ENCODE measurements at places on chromosomes 4 and X. TPM values are rescaled to one million over a fixed set of nuclear protein-coding genes. Genes with fewer than 3 reads are reported as not detected.

GRCh38 chr4:163941221-163941905, 446.9 kb downstream of the TMA16 start:
- no peak for DNase-seq

- DNase-seq: no peak
Measured at GRCh38 chrX:13854003-13854402, 37.1 kb upstream of the GPM6B start.

GRCh38 chrX:154710309-154710708, 40.6 kb downstream of the GAB3 start:
- no peak for DNase-seq

DNA sequence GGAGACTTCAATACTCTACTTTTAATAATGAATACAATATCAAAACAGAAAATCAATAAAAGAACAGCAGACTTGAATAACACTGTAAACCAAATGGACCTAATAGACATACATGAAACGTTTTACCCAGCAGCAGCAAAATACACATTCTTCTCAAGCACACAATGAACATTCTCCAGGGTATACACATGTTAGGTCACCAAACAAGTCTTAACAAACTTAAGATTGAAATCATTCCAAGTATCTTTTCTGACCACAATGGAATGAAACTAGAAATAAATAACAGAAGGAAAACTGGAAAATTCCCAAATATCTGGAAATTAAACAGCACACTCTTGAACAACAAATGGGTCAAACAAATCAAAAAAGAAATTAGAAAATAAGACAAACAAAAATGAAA, 145.0 kb upstream of the CT83 start:
- DNase-seq: no peak

GRCh38 chr4:10089346-10089745, 27.3 kb downstream of the WDR1 start:
- DNase-seq: no peak

DNA sequence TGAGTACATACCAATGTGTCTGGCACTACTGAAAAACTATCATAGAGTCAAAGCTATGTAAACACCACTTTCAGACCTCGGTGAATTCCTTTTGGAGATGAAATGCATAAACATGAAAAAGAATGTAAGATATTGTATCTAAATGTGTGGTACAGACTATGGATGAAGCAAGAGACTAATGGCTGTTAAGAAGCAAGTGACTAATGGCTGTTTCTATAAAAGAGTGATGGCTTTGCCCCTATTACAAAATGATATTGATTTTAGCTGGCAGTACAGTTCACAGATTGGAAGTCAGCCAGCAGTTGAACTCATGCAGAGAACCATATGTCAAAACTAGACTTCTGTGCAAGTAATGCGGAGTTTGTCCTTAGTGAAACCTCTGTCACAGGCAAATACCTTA, 359.3 kb downstream of the GRXCR1 start:
- DNase-seq: no peak

DNA sequence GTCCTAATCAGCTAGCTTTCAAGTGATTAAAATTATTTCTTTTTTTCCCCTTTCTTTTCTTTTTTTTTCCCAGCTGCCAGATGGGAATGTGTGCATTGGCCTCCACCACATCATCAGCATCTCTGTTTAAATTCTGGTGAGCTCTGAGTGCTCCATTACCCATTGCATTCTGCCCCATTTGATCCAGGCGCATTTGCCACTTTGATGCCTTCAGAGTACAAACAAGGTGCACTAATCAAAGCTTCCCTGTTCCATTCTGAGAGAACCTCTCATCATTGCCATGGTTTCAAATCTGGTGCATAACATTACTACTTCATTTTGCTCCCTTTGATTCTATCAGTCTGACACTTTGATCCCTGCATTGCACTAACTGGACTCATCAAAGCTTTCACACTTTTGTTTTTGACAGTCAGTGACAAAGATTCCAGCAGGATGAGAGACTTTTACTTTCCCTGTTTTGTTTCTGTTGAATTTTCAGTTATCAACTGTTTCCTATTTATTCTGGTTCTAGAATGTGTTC, 238.8 kb upstream of the PCDH10 start:
- DNase-seq: no peak

GRCh38 chr4:179755322-179755721, 2313.1 kb upstream of the AGA start:
- no peak for DNase-seq

- DNase-seq: no peak
Measured at GRCh38 chr4:17370818-17371217, 141.1 kb downstream of the QDPR start.

DNA sequence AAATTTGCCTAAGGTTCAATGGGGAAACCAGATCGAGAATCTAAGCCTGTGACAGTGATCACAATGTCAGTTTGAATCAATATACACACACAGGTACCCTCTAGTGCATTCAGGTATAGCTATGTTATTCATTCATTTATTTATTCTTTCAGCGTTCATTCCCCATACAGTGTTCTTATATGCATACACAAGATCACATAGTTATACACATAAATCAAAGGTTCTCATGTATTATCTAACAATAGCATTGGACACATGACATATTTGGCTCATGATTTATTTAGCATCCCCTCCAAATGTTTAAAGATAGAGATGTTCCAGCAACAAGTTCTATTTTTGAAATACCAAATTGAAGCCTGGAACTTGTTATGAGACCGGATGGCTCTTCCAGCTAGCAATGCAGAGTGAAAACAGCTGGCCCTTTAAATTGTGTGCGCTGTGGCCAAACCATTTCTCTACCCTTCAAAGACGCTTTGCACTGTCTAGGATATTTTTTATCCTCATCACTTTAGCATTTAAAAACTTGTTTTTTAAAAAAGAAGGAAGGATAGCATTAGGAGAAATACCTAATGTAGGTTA, 131.0 kb downstream of the ATXN3L start:
- DNase-seq: no peak

- no peak for DNase-seq
Measured at GRCh38 chr4:36477861-36478260, 196.4 kb downstream of the DTHD1 start.

- DNase-seq: no peak
Measured at GRCh38 chr4:155468282-155468681, 91.5 kb upstream of the MAP9 start.

GRCh38 chr4:33334416-33334815, 2614.2 kb downstream of the PCDH7 start:
- DNase-seq: no peak

GRCh38 chr4:76341063-76341462, 34.5 kb downstream of the STBD1 start:
- DNase-seq: no peak

GRCh38 chr4:120540625-120541024, 381.9 kb downstream of the PRDM5 start:
- DNase-seq: no peak

DNA sequence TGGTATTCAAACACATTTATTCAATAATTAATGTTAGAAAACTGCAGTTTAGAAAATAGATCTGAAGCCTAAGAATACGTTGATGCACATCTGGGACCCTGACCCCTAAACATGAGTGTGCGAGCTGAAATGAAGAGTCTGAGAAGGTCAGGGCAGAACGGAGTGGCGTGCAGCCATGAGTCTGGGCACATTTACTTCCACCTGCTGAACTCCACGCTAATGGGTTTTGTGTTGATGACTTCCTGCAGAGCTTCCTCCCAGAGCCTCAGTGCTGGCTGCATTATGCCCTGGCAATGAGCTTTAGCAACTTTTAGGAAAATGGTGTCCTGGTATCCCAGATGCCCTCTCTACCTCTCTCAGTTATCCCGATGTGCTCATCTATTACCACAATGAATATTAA, 53.1 kb downstream of the FAM114A1 start:
- no peak for DNase-seq

DNA sequence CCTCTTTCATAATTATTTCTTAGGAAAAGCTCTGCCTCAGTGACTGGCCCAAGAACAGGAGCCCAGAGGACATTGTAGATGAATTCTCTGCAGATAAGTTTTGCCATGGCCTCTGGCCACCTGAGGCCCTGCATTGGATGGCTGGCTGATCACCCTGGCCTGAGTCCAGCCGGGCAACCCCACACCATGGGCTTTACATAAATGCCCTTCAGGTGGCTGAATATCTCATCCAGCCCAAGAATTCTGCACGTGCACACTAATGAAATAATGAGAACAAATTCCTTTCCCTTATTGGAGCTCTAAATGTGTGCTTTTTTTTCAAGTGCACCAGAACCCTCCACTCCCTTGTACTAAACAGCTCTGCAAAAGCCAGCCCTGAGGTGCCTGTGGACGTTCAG, 65.7 kb downstream of the IRF2 start:
- no peak for DNase-seq

DNA sequence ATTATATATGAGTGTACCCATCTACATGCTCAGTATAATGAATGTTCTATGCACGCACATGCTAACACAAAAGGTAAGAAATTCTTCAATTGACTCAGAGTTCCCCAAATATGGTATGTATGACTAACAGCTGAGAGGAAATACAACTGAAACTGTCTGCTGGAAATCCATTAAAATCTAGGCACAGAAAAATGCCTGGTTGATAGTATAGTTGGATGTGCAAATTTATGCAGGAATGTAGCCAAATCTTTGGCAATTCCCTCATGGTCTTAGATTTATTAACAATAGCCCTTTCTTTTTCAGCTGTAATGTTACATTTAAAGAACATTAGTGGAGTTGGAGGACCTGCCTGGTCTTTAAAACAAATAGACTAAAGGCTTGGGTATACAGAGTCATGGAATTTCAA, 5.5 kb downstream of the CAMK2D start:
- no peak for DNase-seq

GRCh38 chr4:96205143-96205936, 365.4 kb downstream of the PDHA2 start:
- no peak for DNase-seq

The WDR44 gene
- total RNA-seq: 9.9 TPM

The BEND2 gene
- total RNA-seq: not detected

The GPRASP3 gene
- 1.3 TPM for total RNA-seq

The FRMPD4 gene
- total RNA-seq: not detected

The PDGFRA gene
- not detected for total RNA-seq

The SORCS2 gene
- not detected for total RNA-seq

The CSAG1 gene
- not detected for total RNA-seq

The ARR3 gene
- total RNA-seq: not detected

The GNRHR gene
- total RNA-seq: not detected
